Central memory CD4-positive, alpha-beta T cell (primary cell): ENCODE measurements at places on chromosomes 2 and 18.

DNA sequence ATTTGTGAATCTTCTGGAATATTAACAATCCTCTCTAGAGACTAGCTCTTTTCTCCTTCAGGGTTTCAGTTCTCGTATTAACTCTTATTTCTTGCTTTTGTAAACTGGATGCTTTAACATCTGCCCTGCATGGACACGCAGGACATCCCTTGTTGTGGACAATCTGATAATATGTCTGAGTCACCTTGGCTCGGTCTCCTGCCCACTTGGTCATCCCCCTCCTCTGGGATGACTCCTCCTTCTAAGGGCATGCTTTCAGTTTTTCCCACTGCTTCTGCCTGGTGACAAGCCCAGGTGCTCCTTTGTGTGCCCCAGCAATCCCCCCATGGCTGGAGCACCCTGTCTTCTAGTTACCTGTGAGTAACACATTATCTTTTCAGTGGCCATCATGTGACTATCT, 460.5 kb downstream of the DSC3 start:
- no peak for DNase-seq

- no peak for DNase-seq
These were observed 211.8 kb downstream of the LTBP1 start for GRCh38 chr2:33158482-33159003.

- DNase-seq = no peak
These were observed 17.6 kb downstream of the SLC39A10 start for GRCh38 chr2:195674491-195675221.

DNA sequence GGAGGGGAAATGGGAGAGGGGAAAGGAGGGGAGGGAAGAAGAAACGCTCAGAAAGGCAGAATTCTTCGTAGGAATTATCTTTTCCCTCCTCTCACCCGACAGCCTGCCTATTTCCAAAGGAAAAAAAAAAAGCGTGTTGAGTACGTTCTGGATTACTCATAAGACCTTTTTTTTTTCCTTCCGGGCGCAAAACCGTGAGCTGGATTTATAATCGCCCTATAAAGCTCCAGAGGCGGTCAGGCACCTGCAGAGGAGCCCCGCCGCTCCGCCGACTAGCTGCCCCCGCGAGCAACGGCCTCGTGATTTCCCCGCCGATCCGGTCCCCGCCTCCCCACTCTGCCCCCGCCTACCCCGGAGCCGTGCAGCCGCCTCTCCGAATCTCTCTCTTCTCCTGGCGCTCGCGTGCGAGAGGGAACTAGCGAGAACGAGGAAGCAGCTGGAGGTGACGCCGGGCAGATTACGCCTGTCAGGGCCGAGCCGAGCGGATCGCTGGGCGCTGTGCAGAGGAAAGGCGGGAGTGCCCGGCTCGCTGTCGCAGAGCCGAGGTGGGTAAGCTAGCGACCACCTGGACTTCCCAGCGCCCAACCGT, at the start of gene GAD1:
Gene GAD1, plus strand, starts transcription at position 384 of the 589 bp plus-strand sequence. CDS start 1,705 bp downstream, outside the sequence.
- DNase-seq = no peak

DNA sequence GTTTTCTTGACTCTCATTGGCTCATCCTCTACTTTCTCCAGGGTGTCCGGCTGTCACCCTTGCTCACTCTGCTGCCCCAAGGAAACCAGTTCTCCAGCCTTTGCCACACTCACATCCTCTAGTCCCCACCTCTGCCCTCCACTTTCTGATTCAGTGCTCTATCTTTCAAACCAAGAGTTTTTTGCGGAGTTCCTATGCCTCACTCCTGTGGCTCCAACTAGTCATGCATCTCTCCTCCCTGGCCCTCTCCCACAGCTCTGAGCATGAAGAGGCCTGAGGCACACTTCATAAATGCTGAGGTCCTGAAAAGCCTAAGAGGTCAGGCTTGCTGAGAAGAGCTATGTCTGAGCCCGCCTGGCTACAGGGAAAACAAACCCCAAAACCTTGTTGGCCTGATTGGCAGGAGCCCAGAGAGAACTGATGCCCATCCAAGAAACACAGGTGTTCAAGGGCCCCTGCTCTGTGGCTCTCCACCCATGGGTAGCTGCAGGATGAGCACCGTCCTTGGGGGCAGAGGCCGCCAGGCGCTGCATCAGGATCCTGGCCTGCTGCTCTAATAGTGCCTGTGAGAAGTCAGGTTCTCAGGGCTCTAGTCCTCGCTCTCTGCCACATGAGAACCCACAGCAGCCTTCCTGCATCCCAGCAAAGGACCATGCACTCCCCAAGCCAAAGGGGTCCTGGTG, 42.1 kb downstream of the HS1BP3 start:
- DNase-seq = no peak

DNA sequence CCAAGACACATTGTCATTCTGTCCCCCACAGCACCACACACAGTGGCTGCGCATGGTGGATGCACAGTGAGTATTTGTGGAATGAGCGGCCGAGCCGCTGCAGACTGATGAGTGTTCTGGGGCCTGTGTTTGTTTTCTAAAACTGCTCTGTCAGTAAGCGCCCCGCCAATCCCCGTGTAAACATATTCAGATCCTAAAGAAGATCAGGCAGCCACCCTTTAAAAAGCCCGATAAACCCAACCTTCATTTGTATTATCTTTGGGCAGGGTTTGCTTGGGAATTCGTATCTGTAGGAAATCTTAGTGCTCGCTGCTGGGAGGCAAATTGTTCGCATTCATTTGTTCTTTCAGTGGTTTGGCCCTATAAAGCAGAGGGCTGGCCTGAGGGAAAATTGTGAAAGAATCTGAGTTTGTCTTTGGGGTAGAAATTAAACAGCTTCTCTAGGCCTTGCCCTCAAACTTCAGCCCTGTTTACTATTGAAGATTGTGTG, 68.6 kb downstream of the TGOLN2 start:
- no peak for DNase-seq

DNA sequence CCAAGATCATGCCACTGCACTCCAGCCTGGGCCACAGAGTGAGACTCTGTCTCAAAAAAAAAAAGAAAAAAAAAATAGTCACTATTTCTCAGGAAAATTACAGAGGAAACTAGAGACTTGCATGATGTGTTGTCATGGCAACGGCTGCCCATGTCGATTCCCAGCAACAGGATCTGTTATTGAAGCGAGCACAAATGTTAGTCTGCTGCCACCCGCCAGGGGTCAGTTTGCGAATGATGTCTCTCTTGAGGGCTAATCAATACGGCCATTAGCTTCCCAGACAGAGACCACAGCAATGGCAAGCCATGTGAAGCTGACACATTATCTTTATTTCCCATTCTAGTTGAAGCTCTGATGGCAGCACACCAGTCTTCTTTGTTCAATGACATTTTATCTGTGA, 32.4 kb upstream of the ACYP2 start:
- no peak for DNase-seq

DNA sequence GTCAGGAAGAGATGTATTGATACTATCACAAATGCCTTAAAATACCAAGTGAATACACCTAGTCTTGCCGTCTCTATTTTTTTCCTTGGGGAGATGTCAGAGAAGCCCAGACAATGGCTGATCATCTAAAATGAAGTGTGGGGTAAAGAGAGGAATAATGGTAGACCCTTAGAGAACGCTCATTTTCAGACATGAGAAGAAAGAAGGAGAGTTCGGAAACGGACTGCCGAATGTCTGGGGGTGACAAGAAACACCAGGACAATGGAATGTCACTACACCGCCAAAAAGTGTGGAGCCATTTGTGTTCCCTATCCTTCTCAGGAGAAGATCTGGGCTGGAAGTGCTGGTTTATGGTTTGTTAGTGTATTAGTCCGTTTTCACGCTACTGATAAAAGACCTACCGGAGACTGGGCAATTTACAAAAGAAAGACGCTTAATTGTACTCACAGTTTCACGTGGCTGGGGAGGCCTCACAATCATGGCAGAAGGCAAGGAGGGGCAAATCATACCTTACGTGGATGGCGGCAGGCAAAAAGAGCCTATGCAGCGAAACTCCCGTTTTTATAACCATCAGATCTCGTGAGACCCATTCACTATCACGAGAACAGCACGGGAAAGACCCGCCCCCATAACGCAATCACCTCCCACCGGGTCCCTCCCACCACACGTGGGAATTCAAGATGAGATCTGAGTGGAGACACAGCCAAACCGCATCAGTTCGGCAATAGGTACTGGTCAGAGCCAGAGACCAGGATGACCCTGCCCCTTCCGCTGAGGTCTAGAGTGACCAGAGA, 743.7 kb downstream of the GALR1 start:
- DNase-seq = no peak

DNA sequence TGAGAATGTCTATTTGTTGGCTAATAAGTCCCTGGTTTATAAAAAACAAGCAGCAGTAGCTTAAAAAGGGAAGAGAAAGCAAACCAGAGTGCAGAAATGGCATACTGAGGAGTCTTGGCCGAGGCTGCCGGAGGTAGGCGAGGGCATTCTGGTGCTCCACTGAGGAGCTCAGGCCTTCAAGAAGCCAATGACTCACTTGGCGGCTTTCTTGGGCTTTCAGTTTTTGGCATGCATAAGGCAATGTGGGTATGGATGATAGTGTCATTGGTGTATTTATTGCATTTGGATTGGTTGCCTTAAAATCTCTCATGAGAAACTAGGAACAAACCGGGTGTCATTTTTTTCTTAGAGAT, 119.6 kb upstream of the ARL5A start:
- DNase-seq = no peak

GRCh38 chr2:237165405-237166276, 80.0 kb downstream of the COPS8 start:
- DNase-seq = no peak

- no peak for DNase-seq
These were observed 4.7 kb downstream of the RAB3GAP1 start for GRCh38 chr2:135056790-135057189.

- no peak for DNase-seq
These were observed 105.0 kb downstream of the COL6A3 start for GRCh38 chr2:237309011-237309410.

DNA sequence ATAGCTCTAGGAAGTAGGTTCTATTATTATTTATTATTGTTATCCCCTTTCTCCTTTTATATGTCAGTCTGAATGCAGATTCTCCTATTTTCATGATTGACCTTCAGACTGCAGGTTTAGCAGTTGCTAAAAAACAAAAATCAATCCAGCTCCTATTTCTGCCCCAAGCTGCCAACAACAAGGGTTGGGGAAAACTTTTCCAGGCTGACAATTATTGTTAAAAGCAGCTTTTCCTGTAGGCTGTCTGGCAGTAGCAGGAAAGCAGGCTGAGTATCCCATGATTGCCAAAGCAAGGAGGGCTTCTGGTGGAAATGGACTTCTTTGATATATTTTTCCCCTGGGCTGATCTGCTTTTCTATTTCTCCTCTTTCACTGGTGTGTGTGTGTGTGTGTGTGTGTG, 78.0 kb upstream of the CTLA4 start:
- no peak for DNase-seq

DNA sequence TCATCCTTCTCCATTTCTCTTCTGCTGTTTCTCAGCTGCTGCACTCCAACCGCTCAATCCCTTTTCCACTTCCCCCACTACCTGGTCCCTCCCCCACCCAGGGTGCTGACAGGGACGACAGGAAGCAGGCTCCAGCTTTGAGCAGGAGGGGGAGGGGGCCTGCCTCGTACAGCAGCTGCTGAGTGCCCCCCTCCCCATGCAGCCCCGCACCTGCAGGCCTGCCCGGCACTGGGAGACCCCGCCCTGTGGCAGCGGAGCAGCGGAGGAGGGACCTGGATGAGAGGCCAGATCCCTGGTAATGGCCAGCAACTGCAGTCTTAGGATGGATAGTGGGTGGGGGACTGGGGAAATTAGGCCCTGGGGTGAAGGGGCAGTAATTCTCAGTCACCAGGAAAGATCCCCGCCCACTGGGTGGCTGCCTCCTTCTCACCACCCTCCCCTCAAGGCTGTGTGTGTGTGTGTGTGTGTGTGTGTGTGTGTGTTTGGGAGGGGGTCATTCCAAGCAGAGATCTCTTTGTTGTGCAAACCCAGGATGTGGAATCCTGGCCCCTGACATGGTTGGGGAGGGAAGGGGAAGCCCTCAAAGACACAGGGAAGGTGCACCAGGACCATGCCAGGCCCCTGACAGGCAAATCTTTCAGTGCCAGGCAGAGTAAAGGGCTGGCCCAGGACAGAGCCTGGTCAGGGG, 6.8 kb upstream of the CRYBA2 start:
- no peak for DNase-seq

GRCh38 chr18:28705482-28705881, 528.6 kb upstream of the CDH2 start:
- no peak for DNase-seq

GRCh38 chr18:57995331-57995730, 48.7 kb upstream of the NEDD4L start:
- DNase-seq = no peak

GRCh38 chr2:47520825-47521665, 118.1 kb downstream of the MSH2 start:
- peak; percentile 72 for DNase-seq

DNA sequence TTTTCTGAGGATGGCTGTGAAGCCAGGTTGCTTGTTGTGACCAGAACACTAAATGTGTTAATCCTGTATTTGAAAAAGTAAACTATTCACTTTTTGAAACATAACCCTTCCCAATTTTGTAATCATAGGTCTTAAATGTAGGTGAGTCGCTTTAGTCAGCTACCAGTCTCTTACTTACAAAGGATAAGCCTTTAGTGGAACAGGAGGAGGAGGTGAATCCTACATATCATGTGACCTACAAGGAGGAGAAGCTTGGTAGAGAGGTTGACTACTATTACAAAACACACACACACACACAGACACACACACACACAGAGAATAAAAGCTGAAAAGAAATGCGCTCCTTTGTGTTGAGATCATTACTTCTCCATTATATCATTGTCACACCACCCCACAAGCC, 59.9 kb upstream of the SPAG16 start:
- no peak for DNase-seq

DNA sequence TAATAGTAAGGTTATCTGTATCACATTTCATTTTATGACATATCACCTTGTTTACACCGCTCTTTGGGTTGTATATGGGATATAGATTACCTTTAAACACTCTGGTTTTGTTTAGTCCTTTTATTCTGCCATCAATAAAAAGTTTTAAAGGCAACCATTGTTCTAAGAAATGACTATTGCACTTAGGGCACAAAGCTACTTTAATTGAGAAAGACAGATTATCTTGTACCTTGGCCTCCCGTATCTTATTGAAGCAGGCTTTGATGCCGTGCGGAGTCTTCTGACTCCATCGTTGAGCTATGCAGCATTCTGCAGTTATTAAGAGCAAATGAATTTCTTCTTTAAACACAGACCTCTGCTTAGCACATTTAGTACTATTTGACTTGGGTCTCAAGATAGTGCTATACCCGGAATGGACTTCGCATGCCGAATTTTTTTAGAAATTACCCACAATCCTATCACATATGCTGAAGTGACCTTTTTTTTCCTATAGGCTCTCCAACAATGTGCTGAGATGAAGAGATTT, 16.7 kb downstream of the PKDCC start:
- no peak for DNase-seq

- no peak for DNase-seq
These were observed 79.3 kb downstream of the PLA2R1 start for GRCh38 chr2:159982842-159983785.

GRCh38 chr2:173240083-173240482, 114.6 kb upstream of the CDCA7 start:
- DNase-seq = no peak

GRCh38 chr2:155456222-155456621, 757.7 kb downstream of the KCNJ3 start:
- no peak for DNase-seq

- DNase-seq = no peak
These were observed 8.8 kb upstream of the SNED1 start for GRCh38 chr2:240989451-240990265.
